ENCODE measurements at places on chromosomes 12 and 14. TPM values are rescaled to one million over a fixed set of nuclear protein-coding genes. Genes with fewer than 3 reads are reported as not detected.

GRCh38 chr14:55665067-55665675 is 85.2 kb downstream of the KTN1 start:
- DNase-seq, result no peak

DNA sequence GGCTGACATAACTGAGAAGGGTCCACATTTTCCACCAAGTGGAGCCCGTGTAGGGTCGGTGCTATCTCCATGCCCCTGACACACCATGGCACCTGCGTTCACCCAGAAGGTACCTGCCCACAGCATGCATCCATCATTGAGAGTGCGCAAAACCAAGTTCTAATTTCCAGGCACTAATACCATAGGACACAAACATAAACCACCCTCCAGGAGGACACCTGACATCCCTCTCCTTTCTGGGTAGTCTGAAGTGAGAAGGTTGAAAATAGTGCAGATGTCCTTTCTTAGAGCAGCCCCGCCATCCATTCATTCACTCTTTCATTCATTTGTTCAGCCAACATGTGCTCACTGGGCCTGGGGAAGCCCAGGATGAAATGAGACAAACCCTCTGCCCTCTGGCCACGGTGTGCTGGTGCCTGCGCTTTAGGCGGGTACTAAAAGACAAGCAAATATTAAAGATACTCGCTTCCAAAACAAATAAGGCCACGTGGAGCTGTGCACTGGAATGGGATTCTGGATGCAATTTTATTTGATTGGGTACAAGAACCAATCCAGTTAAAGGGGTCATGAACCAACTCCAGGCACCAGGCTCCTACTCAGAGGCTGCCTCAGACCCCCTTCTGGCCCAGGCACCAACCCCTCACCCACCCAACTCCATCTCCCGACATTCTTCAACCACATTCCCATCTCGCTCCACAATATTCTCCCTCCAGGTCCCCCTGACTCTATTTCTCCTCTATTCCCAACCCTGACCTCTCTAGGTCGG is 1.2 kb downstream of the TTC7B start:
- DNase-seq, result no peak

GRCh38 chr12:49661746-49662145 is 38.4 kb downstream of the PRPF40B start:
- no peak for DNase-seq

The TROAP gene
- polyA plus RNA-seq, result 11.4 TPM

The ADAMTS20 gene
- 0.05 TPM for polyA plus RNA-seq

DNA sequence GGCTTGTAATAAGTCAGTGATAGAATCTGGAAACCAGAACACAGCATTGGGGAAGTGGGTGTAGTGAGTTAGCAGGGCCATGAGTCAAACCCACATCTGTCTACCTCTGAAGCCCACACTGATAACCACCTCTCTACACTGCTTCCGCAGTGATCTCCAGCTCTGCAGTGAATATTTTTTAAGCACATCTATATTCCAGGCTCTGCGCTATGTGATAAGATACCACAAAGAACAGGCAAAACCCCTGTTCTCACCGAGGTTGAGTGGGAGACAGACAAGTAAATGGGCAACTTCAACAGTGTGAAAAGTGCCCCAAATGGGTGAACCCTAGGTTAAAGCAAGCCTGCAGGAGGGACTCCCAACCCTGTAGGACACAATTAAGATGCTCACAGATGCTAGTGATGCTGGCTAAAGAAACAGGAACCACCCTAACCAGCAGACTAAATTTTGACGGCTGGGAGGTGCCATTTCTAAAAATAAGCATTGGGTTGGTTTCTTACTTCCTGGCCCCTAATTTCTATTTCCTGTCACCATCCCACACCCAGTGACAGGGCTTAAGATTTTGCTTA is 375.0 kb downstream of the DPF3 start:
- no peak for DNase-seq

GRCh38 chr14:40213701-40214100 is 781.5 kb upstream of the FBXO33 start:
- DNase-seq, result no peak

DNA sequence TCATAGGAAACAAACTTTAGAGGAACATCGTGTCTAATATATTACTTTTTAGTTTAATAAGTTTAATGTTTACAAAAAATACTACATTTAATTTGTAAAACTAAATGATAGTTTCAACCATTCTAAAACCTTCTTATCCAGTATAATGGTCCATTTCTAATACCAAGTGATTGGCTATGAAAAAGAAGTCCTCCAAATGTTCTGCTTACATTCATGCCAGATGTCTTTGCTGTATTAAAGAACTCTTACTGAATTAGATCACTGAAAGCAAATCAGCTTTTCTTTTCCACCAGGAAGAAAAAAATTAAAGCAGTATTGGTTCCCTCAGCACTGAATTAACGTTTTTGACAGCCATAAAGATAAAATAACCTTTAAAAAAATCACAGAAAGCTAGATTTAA is 3.7 kb downstream of the NOVA1 start:
- DNase-seq, result no peak

The C12orf54 gene
- polyA plus RNA-seq, result 0.44 TPM

The PKP2 gene
- polyA plus RNA-seq, result 6.7 TPM

The EFS gene
- 69.2 TPM for polyA plus RNA-seq

- DNase-seq, result no peak
Observed at GRCh38 chr12:16675438-16675837, 69.5 kb upstream of the LMO3 start.

- no peak for DNase-seq
Observed at GRCh38 chr14:91397965-91398591, 19.5 kb downstream of the CCDC88C start.

GRCh38 chr12:77122236-77122635 is 56.9 kb upstream of the E2F7 start:
- no peak for DNase-seq

The CLMN gene
- polyA plus RNA-seq, result 2.5 TPM

The GNB3 gene
- polyA plus RNA-seq, result 32.4 TPM

DNA sequence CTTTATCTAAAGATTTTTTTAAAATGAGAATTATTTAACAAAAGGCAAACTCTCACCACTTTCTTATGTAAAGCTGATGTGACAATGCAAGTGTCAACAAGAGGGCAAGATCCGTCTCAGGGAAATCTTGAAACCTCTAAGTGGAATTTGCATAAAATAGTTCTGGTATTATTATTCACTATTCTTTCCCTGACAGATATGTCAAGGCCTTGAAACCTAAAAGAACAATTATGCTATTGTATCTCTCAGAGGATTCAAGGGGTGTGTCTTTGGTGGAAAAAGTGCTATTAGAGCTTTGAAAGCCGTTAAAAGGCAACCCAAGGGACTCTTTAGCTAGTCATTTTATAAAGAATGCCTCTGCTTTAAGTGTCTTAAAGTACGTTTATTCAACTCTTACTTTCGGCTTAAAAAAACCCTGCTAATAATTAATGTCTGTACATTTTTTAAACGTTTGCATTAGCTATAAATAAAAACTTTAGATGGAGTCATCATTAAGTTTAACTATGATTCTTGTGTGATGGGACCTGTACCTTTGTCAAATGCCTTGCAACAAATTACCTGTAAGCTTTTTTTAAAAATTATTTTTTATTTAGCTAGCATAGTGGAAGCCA is 585.5 kb downstream of the VRK1 start:
- no peak for DNase-seq

The MYF6 gene
- 90.3 TPM for polyA plus RNA-seq

DNA sequence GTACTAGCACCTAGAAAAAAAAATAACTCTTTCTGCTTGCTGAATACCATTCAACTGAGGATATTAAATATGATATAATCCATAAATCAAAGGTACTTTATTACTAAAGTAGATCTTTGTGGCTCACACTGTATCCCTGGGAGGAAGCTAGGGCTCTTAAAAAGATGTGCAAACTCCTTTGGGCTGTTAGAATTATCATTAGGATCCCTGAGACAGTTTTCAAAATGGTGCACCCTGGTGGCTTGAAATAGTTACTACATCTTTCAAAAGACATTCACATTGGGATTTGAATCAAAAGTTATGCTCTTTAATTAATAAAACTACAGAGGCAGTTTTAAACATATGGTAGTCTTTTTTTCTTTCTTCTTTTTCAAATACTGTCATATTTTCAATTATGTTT is 228.5 kb upstream of the G2E3 start:
- no peak for DNase-seq

GRCh38 chr12:119412811-119413794 is 78.6 kb downstream of the CCDC60 start:
- DNase-seq, result peak; percentile 16

GRCh38 chr12:116894913-116895312 is 13.7 kb upstream of the HRK start:
- DNase-seq, result no peak

DNA sequence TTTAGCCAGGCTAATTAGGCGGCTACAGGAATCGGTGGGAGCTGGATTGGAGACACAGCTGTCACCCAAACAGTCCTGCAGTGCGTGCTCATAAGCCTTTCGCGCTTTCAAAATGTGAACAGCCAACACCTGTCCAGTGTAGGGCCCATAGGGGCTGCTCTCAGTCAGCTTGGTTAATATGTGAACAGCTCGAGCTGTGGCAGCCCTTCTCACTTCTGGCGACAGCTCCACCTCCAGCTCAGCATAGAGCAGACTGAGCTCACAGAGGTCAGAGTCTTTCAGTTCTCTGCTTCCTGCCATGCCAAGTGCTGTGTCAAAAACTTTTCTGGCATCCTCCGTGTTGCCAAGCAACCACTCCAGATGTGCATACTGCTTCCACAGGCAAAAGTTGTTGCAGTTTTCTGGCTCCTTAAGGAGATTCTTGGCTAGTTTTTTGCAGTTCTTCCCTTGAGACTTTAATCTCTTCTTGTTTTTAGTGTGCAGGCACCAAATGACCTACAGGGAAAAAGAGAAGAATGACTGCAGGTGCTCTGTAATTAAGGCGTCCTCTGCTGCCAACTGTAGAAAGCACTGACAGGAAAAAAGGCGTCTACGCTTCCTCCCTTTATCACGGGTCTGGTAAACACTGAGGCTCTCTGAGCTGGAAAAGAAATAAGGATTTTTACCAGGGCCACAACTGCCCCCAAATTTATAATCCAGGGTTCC is 32.5 kb downstream of the PSMC1 start:
- DNase-seq, result peak; percentile 41

GRCh38 chr14:51074701-51075385 is 20.1 kb downstream of the TRIM9 start:
- no peak for DNase-seq

DNA sequence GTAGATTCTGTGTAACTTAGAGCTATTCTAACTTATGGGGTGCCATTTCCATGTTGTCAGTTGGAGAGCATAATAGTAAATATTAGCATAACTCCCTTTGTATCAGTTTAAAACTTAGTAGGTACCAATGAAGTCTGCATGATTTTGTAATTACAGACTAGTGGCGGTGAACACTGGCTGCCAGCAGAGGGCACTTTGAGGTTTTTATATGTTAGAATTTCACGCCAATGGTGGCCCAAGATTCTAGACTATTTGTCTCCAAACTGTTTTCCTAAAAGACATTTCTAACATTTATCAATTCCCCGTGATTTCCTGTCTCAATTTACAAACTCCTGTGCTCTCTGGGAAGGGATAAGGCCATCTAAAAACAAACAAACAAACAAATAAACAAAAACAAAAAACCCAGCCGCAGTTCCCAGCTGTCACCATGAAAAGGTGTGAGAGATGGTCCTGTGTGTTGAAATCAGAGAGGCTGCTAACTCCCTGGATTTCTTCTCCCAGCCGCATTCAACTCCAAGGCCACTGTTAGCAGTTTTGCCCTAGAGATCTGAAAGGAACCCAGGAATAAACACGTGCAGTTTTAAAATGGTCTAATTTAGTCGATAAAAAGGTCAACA is 57.6 kb downstream of the BRMS1L start:
- DNase-seq, result no peak

DNA sequence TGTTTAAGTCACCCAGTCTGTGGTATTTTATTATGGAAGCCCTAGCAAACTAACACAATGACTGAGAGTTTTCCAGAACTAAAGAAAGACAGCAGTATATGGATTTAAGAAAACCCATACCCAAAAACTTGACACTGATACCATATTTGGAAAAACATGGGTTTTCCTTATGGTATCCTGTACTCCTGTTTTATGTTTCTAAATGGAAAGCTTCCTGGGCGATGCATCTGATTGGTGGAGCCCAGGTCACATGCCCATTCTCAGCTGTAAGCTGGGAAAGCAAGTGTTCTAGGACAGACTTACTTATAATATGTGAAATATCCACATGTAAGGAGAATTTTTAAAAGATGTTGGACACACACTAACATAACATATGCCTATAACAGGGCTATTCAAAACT is 4.5 kb upstream of the RNASE4 start:
- DNase-seq, result no peak

DNA sequence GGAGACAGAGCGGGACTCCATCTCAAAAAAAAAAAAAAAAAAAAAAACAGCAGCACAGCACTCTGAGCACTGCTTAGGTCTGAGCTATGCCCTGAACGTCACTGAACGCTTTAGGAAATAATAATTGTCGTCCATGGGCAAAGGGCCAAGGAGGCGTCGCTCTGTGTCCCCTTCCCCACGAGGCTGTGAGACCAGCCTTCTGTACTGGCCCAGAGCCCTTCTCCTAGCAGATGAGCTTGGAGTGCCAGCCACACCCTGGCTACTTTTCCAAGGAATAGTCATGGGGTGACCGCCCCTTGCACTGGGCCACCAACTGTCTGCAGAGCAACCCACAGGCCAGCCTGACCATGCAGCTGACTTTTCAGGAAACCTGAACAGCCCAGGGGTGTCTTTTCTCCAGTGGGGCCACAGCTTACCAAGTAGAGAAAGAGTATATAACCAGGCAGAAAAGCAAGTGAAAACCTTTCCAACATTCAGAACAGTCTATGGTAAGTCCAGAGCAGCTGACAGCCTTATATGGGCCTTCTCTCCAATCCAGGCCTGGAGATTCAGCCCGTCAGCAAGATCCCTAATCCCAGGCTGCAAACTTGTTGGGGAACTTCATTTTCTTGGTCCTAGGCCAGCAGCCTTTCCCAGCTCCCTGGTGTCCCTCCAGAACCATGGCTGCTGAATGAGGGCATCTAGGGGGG is 28.5 kb downstream of the CD9 start:
- no peak for DNase-seq
